Fibroblast of skin of right biceps (primary cell): ENCODE measurements at places on chromosomes 1 and 21.

- no peak for DNase-seq
Observed at GRCh38 chr21:45122432-45123132, 48.2 kb downstream of the ADARB1 start.

DNA sequence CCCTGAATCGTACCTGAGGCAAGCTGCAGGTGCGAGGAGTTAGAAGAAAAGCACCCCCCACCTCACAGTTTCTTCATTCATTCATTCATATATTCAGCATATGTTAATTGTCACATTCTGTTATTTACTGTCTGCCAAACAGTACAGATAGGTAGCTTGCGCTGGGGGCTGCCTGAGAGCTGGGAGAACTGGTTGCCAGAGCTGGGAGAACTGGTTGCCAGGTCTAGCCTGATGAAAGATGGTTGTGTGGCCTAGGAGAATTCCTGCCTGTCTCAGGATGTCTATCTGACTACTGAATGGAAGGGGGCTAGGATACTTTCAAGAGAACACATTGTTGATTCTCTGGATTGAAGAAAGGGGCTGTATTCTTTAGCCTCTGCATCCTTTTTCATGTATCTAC is 225.9 kb upstream of the POU3F1 start:
- no peak for DNase-seq

GRCh38 chr1:234772345-234773147 is 162.6 kb upstream of the IRF2BP2 start:
- DNase-seq, result peak; percentile 100

DNA sequence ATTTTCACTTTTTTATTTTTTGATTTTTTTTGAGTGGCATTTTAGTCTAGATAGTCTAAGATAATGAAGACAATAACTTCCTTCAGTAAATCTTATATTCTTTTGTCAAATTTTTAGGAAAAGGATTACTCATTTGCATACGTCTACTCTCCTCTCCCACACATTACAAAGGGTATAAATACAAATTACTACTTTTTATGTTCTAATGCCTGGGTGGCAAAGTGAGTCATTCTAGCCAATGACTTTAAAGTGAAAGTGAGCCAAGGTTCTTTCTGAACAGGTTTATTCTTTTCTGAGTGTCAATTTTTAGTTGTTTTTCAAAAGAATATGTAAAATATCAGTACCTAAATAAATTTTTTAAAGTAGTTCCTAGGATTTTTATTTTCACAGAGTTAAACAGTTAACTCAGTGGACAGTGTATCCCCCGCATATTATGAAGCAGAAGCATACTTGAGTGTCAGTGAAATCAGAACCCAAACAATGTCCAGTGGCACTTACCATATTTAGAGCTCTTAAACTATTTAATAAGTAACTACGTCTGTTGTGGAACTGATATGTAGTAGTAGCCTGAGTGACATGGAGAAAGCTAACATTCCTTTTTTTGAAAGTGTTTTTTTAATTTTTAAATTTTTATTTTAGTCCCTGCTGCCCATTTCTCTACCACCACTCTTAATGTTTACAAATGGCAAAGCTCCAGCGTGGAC is 141.7 kb downstream of the PHTF1 start:
- peak; percentile 11 for DNase-seq

DNA sequence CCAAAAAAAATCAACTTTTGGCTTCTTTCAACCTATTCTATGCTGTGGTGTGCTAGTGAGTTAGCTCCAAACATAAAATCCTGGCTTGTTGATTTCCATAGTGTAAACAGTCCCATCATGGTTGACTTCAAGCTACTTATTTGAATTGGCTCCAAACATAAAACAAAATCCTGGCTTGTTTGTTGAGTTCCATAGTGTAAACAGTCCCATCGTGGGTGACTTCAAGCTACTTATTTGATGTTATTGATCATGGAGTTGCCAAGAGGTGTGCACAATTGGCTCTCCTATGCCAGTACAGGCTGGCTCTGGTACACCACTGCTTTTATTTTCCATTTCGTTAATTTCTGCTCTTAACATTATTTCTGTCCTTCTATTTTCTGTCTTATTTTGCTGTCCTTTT is 1.8 kb upstream of the COA6 start:
- DNase-seq, result no peak

- DNase-seq, result peak; percentile 36
Observed at GRCh38 chr1:99756598-99756997, 9.8 kb downstream of the FRRS1 start.

GRCh38 chr1:168799927-168800605 is 71.1 kb upstream of the DPT start:
- no peak for DNase-seq

DNA sequence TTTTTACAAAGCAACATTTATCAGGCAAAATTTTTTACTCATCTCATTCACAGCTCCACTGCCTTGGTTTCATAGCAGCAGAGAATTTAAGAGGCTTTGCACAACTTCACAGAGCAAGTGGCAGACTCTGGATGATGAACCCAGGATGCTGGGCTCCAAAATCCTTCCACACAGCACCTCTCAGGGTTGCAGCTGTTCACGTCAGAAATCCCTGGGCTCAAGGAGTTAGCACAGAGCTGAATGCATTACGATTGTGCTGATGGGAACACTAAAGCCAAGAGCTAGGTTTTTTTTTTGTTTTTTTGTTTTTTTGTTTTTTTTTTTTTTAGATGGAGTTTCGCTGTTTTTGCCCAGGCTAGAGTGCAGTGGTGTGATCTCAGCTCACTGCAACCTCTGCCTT is 2.4 kb upstream of the HTR6 start:
- no peak for DNase-seq

DNA sequence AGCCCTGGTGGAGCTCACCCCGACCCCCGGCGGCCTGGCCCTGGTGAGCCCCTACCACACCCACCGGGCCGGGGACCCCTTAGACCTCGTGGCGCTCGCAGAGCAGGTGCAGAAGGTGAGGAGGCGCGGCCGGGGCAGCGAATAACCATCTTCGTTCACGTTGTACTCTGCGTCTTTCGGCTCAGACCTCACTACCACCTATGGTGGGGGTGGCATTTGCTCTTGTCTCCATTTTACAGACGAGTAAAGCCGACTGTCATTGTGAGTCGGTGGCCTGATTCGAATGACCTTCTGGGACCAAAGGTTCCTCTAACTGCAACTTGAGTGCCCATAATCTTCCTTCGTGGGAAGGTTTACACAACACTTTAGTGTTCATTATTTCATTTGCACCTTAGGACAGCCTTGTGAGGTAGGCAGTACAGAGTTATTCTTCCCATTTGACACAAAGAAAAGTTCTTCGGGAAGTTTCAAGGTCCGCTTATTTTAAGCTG is 506 bp downstream of the C1orf50 start:
- DNase-seq, result no peak

GRCh38 chr1:180206581-180206980 is 23.5 kb upstream of the LHX4 start:
- no peak for DNase-seq

DNA sequence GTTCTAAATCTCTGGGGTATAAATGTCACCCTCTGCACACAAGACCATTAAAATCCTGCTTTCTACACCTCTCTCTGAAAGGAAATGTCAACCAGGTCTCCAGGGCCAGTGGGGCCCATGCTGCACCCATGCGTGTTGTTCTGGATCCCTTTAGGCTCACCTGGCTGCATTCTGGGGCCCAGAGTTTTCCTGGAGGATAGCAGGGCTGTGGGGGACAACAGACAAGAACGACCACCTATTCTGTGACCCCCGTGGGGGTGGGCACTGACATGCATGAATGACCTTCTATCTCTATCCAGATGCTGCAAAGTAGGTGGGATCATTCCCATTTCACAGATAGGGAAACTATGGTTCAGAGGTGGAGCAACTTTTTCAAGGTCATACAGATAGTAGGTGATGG is 41.6 kb downstream of the TNNT2 start:
- DNase-seq, result no peak

DNA sequence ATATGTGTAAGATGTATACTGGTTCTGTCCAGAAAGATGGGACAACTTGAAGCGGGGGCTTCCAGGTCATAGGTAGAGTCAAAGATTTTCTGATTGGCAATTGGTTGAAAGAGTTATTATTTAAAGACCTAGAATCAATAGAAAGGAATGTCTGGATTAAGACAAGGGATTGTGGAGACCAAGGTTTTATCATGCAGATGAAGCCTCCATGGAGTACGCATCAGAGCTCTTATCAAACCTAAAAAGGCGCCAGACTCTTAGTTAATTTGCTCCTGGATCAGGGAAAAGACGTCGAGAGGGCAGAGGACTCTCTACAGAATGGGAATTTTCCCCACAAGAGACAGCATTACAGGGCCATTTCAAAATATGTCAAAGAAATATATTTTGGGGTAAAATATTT is 23.7 kb upstream of the ETV3 start:
- DNase-seq, result no peak

- DNase-seq, result no peak
Observed at GRCh38 chr1:175273376-175274031, 80.9 kb upstream of the KIAA0040 start.

DNA sequence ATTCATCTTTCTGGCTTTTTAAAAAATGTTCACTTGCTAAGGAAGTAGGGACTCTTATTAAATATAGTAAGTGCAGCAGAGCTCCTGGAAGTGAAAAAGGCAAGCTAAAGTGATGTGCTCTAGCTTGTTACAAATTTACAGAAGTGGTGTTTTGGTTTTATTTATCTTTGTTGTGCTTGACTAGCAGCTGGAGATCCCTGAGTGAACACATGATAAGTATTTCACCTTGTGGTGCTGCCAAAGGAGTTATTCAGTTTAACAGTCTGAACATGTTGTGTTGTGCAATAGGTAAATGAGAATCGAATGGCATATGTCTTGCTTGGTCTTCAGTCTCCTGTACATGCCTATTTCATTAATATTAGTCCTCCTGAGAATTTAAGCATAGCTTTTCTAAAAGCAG is 315.7 kb downstream of the TPR start:
- DNase-seq, result no peak

- DNase-seq, result no peak
Observed at GRCh38 chr21:38949070-38949380, 143.3 kb downstream of the ETS2 start.

GRCh38 chr1:242673652-242674051 is 149.2 kb upstream of the PLD5 start:
- DNase-seq, result no peak

GRCh38 chr1:80645621-80646020 is 1155.1 kb upstream of the ADGRL2 start:
- no peak for DNase-seq

DNA sequence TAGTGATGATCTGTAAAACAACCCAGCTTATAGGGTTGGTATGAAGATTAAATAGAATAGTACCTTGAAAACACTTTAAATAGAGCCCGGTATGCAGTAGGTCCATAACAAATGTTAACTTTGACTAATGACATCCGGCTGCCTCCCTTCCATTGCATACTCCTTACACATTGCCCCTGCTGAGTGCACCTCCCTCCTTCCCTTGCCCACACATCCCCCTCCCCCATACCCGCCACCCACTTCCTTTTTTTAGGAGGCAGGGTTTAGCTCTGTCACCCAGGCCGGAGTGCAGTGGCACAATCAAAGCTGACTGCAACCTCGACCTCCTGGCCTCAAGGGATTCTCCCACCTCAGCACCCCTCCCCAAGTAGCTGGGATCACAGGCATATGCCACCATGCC is 24.4 kb upstream of the ZC3H12A start:
- peak; percentile 17 for DNase-seq

DNA sequence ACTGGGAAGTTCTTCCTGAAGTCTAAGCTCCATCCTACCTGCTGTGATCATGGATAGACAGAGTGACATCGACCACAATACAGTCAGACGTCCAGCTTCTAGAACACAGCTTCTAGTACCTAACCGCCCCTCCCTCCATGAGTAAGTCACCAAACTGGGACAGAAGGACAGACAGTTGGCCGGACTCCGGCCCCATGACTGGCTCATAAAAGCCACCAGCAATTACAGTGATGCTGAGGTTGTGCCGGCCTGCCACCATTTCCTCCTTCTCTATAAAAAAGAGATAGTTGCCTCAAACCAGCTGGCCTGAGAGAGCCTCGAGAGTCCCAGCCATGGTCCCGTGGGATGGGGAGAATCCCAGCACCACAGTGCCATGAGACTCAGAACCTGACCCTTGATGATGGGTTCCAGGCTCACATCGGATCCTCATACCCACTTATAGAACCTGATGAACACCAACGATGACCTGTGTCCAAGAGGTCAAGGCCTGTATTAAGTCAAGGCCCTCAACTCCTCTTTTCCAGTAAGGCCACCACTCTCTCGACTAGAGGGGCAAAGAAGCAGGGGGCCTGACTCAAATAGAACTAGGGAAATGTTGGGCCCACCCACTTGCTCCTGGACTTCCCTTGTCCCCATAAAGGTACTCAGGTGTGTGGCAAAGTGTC is 3.4 kb downstream of the MEF2D start:
- DNase-seq, result no peak

- no peak for DNase-seq
Observed at GRCh38 chr1:15712168-15712567, 23.9 kb upstream of the SLC25A34 start.

- DNase-seq, result peak; percentile 7
Observed at GRCh38 chr1:205714190-205714905, 34.0 kb upstream of the SLC45A3 start.

GRCh38 chr1:242425232-242425631 is 99.3 kb downstream of the PLD5 start:
- no peak for DNase-seq

DNA sequence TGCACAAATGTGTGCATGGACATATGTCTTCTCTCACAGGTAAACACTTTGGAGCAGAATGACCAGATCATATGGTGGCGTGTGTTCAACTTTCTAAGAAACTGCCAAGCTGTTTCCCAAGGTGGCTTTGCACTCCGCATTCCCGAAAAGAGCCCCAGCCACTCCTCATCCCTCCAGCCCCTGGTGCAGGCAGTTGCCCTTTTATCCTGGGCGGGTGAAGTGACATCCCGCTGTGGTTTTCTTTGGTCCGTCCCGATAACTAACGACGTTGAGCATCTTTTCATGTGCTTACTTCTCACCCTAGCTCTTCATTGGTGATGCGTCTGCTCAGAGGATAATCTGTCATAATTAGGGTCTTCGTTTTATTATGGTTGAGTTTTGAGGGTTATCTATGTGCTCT is 612.5 kb downstream of the MATN1 start:
- DNase-seq, result no peak
